Activated CD4-positive, alpha-beta T cell treated with anti-CD3 and anti-CD28 coated beads, Interleukin-2, amount 10 ng/mL, durations not matched to agents 24 days and 14 days (primary cell): ENCODE measurements at places on chromosomes 2 and 18. TPM values are rescaled to one million over a fixed set of nuclear protein-coding genes. Genes with fewer than 3 reads are reported as not detected.

- DNase-seq: no peak
Observed at GRCh38 chr2:230435431-230435830, 19.4 kb downstream of the SP100 start.

GRCh38 chr2:100730290-100730868 is 89.6 kb upstream of the NPAS2 start:
- peak; percentile 81 for DNase-seq

- DNase-seq: no peak
Observed at GRCh38 chr2:101617796-101618195, 79.7 kb upstream of the MAP4K4 start.

DNA sequence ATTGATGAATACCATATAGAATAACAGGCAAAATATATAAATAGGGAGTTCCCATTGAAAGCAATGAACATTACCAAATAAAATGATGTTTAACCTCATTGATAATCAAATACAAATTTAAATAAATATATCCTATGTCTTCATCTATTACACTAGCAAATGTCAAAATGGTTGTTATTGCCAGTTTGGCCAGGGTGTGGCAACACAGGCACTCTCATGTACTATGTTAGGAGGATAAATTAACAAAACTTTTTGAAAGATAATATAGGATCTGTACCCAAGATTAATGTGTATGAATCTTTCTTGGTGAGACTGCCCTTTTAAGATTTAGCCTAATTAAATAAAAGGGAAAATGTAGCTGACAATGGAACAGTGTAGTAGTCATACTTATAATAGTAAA is 659.3 kb downstream of the ERBB4 start:
- no peak for DNase-seq

Gene CKAP2L
- 17.8 and 17.9 TPM in 2 replicates for total RNA-seq

Gene RASGRP3
- total RNA-seq: 3.3 and 5.3 TPM in 2 replicates

Gene GULP1
- not detected in 2 replicates for total RNA-seq

Gene ANKRD30B
- total RNA-seq: not detected in 2 replicates

- no peak for DNase-seq
Observed at GRCh38 chr2:235433860-235434259, 60.0 kb upstream of the AGAP1 start.

DNA sequence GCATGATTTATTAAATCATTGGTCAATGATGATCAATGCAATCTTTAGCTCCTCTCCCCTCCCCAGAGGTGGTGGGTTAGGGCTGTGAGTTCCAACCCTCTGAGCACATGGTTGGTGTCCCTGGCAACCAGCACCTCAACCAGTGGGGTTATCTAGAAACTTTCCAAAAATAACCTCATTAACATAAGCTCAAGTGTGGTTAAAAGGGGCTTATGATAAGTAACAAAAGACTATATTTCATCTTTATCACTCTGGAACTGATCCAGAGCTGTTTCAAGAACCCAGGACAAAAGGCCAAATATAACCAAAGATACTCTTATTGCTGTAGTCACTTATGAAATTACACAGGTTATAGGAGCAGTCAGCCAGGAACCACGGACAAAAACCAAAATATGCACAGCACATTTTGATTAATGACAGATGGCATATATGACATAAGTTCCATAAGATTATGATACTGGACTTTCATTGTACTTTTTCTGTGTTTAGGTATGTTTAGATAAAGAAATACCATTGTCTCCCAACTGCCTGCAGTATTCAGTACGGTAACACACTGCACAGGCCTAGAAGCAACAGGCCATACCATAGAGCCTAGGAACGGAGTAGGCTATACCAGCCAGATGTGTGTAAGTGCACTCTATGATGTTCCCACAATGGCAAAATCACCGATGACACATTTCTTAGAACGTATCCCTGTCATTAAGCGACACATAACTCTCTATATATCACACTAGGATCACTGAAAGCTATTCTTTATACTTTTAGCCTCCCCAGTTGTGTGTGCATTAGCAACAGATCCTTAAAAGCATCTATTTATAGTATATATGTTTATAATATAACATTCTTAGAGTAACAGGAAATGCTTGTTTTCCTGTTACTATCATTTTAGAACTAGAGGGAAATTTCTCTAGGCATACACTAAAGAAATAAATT is 31.9 kb downstream of the KIDINS220 start:
- DNase-seq: peak; percentile 30

Gene ATOH8
- total RNA-seq: 0.19 TPM in 1 of 2 replicates, not detected in the other

- no peak for DNase-seq
Observed at GRCh38 chr18:45066886-45067285, 386.2 kb downstream of the SETBP1 start.

Gene CAPN13
- total RNA-seq: not detected in 2 replicates

DNA sequence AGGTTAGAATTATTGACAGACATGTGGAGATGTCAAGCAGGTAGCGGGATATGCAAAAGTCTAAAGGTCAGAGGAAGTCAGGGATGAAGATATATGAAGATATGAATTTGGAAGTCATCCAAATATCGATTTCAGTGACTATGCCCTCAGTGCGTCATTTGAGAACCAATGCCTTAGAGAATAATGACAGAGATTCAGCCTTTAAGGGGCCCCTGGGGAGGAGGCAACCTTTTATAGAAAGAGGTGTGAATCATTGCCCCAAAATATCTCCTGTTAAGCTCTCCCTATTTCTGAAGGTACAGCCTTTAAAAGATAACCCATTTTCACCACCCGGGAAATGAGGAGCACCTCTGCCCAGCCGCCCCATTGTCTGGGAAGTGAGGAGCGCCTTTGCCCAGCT is 223.4 kb downstream of the NCKAP5 start:
- DNase-seq: no peak

- no peak for DNase-seq
Observed at GRCh38 chr2:26456440-26457250, 21.3 kb downstream of the OTOF start.

Gene NAPG
- total RNA-seq: 36.4 and 38.7 TPM in 2 replicates

Gene BCL2
- 80.5 and 81.3 TPM in 2 replicates for total RNA-seq

DNA sequence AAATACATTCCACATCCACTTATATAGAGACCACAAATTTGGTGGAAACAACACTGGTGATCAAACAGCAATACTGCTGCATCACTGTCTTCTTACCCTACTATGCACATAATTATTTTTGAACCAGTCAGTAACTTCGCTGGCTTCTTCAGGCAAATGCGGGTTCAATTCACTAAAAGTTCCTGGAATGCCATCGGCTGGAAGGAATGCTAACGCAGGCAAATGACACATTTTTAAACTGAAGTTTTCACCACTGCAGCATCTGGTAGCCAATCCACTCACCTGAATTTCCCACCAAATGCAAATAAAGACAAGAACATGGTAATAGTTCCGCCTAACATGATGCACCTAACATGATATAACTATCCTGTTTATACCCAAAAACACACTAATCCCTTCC is 10.0 kb upstream of the HDHD2 start:
- no peak for DNase-seq

Gene C2orf15
- 0.26 and 0.40 TPM in 2 replicates for total RNA-seq

DNA sequence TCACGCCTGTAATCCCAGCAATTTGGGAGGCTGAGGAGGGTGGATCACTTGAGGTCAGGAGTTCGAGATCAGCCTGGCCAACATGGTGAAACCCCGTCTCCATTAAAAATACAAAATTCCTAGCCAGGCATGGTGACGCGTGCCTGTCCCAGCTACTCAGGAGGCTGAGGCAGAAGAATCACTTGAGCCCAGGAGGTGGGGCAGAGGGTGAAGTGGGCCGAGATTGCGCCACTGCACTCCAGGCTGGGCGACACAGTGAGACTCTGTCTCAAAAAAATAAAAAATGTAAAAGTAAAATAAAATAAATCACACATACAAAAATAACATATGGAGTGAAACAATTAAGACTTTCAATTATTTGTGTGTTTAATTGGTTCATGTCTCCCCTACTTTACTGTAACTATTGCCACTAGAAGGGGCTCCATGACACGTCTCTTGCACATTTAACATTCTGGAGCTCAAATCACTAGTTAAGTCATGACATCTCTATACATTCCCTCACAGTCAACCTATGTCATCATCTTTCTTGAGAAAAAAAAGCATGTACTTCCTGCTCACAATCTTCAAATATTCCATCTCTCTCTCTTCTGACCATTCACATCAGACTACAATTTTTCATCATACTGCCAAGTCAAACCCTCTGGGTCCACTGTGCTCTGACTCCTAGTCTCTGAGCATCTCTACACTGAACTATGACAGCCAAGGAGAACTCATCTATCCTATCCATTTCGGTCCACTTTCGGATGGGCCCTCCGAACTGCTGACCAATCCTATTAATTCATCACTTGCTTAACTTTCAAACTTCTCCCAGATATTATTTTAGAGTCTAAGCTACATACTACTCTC is 6.7 kb downstream of the GFPT1 start:
- DNase-seq: no peak

Gene SCN9A
- not detected in 2 replicates for total RNA-seq

Gene TNFRSF11A
- 14.0 and 16.4 TPM in 2 replicates for total RNA-seq

DNA sequence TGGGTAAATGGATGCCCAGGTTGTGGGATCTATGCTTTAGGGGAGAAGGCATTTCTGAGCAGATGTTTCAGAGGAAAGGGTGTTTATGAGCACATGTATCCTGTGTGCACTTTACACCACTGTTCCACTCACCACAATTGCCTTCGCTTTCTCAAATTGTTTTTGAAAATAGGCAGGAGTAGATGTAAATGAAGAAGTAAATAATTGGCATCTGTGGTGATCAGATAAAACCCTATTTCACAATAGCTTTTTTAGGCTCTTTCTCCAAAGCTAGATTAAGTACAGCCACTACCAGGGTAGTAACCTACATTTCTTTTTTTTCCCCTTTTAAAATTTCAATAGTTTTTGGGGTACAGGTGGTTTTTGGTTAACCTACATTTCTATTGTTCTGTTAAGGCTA is 40.6 kb downstream of the TMEM178A start:
- DNase-seq: no peak

Gene B3GNT7
- not detected in 2 replicates for total RNA-seq

Gene DNAJC5G
- not detected in 2 replicates for total RNA-seq

DNA sequence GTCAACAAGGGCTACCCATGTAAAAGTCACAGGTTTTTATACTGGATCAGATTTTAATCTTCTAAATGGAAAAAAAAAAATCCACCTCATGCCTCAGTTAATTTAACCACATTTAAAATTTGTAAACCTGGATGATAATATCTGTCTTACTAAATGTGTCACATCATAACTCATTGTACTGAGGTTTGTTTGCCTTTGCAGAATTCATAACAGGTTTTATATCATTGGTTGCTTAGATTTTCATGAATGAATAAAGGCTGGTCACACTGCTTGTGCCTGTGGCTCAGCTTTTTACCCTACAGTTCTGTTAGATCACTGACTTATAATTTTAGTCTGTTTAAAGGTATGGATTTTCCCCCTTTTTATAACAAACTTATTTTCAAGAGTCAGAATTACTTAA is 48.9 kb downstream of the PSMD14 start:
- no peak for DNase-seq

Gene MOCOS
- 0.21 and 0.57 TPM in 2 replicates for total RNA-seq

DNA sequence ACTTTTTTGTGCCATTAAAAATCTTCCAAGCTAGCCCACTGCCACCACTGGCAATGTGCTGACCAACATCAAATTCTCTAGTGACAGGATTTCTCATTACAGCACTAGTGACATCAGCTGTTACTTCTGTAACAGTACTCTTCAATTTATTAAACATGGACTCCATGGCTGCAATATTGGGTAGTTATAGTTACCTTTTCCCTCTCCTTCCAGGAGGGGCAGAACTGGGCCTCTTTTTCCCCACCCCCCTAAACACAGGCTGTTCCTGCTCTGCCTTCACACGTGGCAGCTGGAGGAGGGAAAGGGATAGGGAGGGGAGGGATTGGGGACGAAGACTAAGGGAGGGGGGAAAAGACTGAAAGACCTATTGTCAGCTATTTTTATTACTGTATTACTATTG is 38.1 kb downstream of the TRAK2 start:
- DNase-seq: no peak

Gene ZC3H6
- 4.9 and 6.2 TPM in 2 replicates for total RNA-seq

GRCh38 chr2:223088866-223089265 is 36.9 kb downstream of the KCNE4 start:
- no peak for DNase-seq

- no peak for DNase-seq
Observed at GRCh38 chr2:28546242-28546641, 50.4 kb downstream of the PLB1 start.

GRCh38 chr2:38038682-38039081 is 37.3 kb downstream of the CYP1B1 start:
- no peak for DNase-seq

DNA sequence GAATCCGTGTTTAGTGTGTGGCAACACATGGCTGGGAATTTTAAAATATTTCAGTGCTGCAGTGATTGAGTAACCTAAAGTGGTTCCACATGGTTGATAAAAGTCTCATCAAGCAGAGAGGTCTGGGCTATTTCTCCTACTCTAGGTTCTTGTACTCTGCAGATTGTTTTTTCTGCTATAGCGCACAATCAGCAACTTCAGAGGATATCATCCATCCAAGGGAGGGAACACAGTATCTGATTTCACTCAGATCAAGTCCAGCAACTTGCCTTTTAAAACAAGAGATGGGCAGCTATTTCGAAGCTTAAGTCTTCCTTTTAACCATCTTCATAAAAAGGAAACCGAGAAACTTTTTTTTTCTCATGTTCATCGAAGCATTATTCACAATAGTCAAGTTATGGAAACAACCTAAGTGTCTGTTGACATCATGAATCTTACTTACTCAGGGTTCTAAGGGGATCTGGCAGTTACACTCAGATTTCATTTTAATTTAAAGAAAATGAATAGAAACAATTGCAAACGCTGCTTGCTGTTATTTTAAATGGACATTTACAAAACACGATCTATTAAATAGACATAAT is 172.7 kb upstream of the TRIB2 start:
- no peak for DNase-seq

DNA sequence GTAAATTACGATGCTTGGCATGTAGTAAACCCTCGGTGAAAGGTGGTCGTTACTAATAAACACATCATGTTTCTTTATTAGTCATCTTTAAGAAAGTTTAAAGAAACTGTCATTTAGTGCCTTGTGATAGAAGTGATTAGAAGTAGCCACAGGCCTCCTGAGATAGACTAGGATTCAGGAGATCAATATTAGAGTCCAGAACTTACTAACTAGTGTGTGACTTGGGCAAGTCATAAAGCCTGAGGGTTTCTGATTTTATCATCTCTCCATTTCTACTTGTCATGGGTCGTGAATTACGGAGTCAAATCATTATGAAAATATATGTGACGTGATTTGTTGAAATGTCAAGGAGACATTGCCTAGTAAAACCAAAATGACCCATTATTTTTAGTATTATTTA is 6.7 kb downstream of the RPE start:
- no peak for DNase-seq
